ENCODE measurements at places on chromosomes 5 and 9.

DNA sequence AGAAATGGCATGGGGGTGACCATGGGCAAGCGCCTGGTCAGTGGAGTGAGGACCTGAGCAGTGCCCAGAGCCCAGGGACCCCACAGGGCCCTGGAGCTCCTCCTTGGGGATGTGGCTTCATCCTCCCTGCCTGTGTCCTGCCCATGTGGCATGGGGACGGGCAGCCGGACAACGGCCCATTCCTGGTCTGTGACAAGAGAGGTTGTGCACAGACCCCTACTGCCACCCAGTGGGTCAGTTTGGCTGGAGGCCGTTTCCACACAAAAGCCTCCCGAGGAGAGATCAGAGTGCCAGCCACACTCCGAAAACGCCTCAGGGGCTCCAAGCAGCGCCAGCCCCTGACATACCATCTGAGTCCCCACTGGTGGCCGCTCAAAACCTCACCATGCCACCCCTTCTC lies 19.8 kb downstream of the SLC6A18 start:
- DNase-seq, result no peak

DNA sequence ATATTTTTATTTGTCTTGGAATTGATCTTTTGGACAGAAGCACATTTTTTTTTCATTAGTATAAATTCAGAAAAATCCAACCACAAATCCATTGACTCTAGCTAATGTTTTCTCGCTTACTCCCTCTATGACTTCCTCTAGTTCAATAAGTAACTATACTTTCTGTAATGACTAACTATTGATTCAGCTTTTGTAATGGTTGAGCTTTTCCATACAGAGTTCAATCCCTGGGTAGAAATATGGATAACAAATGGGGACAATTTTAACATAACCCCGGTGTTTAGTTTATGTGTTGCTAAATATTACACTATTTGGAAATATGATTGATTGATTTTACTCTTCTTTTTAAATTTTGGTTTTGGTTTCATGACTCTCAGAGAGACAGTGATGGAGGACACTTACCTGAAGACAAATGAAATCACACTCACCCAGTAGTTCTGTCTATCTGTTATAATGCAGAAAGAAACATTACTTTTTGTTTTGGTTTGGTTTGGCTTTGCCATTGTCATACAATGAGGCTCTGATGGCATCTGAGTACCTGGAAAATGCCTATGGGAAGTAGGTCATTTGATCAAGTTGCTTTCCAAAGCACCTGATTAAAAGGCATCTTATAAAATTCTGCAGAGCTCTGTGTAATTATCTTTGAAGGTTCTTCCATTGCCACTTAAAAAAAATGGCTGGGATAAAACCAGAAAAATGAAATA lies 309.7 kb upstream of the MPDZ start:
- no peak for DNase-seq

DNA sequence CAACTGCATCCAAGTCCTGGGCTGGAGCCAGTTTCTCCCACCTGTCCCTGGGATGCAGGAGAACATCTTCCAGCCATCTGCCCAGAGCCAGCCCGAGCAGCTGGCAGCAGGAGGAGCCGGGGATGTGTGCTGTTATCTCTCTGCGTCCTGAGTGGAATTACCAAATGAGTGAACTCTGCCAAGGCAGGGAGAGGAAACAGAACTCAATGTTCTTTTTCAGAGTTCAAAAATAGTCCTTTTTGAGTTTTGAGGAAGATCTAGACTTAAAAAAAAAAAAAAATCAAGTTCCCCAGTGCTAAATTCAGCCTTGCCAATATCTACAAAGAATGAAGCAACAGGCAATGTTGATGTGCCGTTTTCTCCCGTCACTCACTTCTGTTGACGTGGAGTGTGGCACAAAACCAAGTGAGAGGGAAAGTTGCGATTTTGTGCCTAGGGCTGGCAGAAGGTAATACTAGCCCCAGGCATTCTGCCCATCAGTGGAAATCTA lies 56.2 kb downstream of the TMOD1 start:
- no peak for DNase-seq

GRCh38 chr9:4193391-4193790 lies 106.5 kb downstream of the GLIS3 start:
- no peak for DNase-seq

- no peak for DNase-seq
Observed at GRCh38 chr9:132748450-132748849, 78.2 kb downstream of the GTF3C4 start.

GRCh38 chr5:143613329-143613728 lies 198.6 kb upstream of the HMHB1 start:
- no peak for DNase-seq

All from T follicular helper cell (primary cell).